ENCODE measurements at places on chromosomes 6 and 20. TPM values are rescaled to one million over a fixed set of nuclear protein-coding genes. Genes with fewer than 3 reads are reported as not detected.

ARFGEF3 gene
- total RNA-seq, result 0.07 TPM

- DNase-seq, result no peak
Measured at GRCh38 chr6:79750806-79751205, 119.7 kb downstream of the SH3BGRL2 start.

DNA sequence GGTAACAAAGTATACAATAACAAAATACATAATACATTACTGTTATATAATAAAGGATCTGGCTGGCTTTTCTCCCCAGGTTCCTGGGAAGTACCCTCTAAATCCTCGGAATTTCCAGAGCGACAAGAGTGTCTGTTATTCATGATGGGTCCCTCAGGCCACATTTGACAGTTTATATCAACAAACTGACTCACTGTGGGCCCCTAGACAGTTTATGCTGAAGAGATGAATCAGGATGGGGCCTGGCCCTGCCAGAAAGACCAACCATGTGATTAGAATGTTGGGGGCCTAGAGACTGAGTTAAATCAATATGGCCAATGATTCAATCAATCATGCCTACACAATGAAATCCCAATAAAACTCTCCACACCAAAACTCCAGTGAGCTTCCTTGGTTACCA lies 13.5 kb downstream of the USP45 start:
- DNase-seq, result no peak

DNA sequence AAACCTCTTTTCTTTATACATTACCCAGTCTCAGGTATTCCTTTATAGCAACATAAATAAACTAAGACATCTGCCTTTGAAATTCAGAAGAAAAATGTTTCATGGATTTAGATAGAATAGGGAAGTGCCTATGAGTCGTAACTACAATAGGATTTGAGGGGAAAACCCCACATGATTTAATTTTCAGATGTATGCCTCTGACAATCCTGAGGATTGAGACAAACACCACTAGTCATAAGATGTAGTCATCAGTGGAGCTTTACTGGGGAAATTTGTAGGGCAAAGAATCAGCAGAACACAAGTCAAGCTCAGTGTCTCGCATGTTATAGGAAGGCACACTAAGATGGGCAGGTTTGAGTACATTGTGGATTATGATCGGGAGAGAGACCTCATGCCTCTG lies 566.4 kb downstream of the BMP2 start:
- no peak for DNase-seq

GRCh38 chr6:17207281-17207680 lies 73.9 kb upstream of the RBM24 start:
- DNase-seq, result no peak

GRCh38 chr6:143501851-143502250 lies 9.7 kb downstream of the FUCA2 start:
- DNase-seq, result no peak

Data from K562 (cell line).